BJ (cell line): ENCODE measurements at places on chromosomes 4 and X.

DNA sequence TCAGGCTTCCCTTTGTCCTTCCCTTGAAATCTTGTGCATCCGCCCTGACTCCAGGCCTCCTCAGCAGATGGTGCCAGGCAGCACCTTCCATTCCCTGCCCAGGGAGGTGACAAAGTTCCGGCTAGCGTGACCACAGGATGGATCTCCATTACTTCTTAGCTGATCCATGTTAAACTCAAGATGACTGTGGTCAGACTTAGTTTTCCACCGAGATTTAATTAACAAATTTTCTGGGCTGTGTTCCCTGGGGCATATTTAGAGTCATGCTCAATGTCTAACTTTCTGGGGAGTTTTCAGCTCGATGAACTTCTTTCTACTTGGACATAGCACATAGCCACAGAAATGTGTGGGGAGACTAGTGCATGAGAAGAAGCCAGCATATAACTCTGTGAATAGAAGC lies 215.1 kb upstream of the SFRP2 start:
- DNase-seq: peak; percentile 62

DNA sequence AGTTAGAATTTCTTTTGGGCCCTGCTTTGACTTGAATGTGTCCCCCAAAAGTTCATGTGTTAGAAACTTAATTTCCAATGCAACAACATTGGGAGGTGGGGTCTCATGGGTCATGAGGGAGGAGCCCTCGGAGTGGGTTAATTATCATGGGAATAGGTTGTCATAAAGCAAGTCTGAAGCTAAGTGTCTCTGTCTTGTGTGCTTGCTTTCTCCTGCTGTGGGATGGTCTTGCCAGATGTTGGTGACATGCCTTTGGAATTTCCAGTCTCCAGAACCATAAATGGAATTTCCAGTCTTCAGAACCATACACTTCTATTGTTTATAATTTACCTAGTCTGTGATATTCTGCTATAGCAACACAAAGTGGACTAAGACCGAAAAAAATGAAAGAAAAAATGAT lies 71.6 kb downstream of the RASL11B start:
- DNase-seq: no peak

GRCh38 chr4:167176723-167177367 lies 57.4 kb downstream of the SPOCK3 start:
- DNase-seq: no peak

- DNase-seq: no peak
Measured at GRCh38 chr4:139511320-139511719, 44.7 kb downstream of the SETD7 start.

- no peak for DNase-seq
Measured at GRCh38 chr4:139890816-139891215, 225.2 kb downstream of the MGST2 start.

DNA sequence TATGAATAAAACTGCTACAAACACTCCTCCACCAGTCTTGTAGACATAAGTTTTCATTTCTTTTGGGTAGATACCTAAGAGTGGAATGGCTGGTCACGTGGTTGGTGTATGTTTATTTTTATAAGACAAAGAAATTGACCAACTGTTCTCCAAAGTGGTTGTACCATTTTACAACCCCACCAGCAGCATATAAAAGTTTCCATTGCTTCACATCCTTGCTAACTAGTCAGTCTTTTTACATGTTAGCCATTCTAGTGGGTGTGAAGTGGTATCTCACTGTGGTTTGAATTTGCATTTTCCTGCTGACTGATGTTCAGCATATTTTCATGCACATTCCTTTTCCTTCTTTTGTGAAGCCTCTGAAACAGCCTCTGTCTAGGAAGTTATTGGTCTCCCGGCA lies 76.2 kb upstream of the ADGRG2 start:
- no peak for DNase-seq

DNA sequence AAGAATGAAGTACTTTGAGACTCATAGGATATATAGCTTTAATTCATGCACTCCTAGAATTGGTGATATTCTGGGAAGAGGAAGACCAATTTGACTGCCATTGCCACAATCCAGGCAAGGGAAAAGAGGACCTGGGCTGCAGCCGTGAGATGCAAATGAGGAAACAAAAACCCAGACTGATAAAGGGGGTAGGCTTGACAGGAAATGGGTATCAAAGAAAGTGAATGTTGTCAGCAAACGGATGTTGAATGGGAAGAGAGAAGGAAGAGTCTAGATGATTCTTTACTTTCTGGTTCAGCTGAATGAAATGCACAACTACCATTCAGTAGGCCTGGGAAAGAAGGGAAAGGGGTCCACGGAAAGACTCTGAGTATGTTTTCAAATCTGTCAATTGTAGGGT lies 17.1 kb upstream of the ARHGEF6 start:
- DNase-seq: no peak

DNA sequence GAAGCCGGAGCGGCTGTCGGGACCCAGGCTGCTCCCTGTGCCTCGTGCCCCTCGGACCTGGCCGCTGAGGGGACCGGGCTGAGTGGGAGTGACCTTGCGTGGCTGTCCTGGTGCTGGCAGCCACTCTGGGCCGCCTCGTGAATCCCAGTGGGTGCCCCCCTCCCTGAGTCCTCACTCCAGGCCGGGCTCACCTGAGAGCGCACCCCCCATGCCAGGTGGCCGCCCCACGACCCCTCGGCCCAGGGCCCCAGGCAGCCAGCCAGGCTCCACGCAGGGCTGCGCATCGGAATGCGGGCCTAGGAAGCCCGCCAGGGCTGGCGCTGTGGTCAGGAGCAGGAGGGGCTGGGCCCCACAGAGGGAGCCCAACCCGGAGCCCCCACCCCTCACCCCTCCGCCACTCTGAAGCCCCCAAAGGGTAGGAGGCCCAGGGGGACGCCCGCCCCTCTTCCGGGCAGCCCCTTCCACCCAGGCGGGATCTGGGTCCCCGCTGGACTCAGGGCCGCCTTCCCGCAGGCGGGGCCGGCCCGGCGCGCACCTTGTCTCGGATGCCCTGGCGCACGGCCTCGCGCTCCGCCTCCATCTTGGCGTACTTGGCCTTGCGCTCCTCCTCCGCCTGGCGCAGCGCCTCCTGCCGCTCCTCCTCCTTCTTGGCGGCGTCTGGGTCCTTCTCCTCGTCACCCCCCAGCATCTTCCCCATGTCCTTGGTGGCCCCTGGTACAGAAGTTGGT lies 33.9 kb downstream of the CPLX1 start:
- DNase-seq: no peak

GRCh38 chrX:38172596-38172995 lies 48.1 kb downstream of the SRPX start:
- DNase-seq: no peak

GRCh38 chr4:105291925-105292324 lies 145.2 kb downstream of the TET2 start:
- no peak for DNase-seq

GRCh38 chr4:184177271-184177670 lies 40.4 kb downstream of the ENPP6 start:
- DNase-seq: no peak

- no peak for DNase-seq
Measured at GRCh38 chr4:66949419-66949818, 595.9 kb downstream of the CENPC start.

DNA sequence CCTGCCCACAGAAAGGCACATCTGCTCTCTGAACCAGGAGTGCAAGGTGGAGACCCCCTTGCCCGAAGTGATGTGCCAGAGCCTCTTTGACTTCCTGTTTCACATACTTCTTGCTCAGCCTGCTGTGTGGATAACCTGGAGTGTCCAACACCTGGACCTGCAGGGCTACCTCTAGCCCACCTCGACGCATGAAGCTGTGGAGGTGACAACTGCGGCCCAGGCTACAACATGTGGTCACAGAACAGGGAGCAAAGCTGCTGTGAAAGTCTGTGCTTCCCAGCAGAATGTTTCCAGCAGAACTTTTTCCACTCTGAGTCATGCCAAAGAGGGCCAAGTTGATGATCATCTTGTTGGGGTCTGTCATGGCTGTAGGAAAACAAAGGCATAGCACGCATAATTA lies 1.5 kb downstream of the GIMD1 start:
- DNase-seq: no peak

DNA sequence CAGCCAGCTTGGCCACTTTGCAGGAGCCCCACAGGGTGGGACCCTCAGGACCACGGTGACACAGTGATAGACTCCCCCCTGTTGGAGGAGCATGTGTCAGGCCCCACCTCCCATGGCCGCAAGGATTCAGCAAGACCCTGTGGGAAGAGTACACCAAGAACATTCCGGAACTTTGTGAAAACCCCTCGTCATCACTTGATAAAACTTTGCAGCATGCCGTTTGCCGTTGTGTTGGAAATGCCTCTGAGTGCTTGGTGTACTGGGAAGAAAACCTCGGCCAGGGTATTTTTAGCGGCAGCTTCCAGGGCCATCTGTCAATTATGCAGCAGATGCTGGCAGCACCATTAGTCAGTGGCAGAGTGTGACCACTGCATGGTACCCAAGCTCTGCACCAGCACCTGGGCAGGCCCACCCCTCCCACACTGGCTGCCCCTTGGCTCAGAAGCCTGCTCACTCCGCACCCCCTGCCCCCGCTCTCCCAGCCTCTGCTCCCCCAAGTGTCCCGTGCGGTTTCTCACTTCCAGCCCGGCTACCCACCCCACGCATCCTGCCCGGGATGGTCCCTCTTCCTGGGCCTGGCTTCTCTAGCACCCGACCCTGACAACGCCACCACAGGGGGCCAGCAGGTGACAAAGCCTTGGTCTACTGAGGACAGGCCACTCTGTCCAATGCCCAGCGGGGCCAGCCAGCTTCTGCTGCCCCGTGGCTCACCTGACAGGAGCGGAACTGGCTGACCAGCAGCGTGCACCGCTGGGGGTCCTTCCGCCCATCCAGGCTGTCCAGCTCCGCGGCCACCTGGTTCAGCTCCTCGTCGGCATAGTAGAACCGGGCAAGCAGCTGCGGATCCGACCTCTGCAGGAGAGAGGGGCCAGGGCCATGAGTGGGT lies 65.0 kb downstream of the ZFYVE28 start:
- DNase-seq: no peak

- DNase-seq: no peak
Measured at GRCh38 chrX:41301438-41301824, 32.5 kb upstream of the DDX3X start.

DNA sequence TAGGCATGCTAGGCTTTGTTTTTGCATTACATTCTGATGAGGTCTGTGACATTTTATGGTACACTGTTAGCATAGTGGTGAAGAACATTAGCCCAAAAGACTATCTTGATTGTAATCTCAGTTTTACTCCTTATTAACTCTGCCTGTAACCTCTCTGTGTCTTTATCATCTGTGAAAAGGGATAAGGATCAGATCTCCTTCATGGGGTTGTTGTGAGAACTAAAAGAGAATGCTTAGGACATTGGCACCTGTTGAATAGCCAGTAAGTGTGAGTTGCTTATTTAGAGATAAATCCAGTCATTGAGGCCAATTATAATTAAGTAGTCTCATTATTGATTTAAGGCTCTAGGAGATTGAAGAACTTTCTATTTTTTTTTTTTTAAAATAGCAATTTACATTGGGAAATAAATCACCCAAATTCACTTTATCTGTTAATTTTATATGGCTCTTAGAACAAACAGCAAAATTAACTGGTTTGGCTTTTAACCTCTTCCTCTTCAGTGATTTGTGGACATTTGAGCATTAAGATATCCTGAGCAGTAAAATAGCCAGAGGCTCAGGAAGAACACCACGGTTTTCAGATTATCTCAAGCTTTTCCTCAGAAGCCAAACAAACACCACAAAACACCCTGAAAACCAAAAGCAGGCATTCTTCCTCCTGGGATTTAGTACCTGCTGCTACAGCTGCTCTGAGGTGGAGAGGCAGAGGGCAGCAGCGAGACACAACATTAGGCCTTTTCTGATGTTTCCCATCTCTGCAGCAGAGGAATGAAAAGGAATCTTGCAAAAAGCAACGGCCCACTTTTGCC lies 192.9 kb downstream of the ARHGAP10 start:
- DNase-seq: no peak

DNA sequence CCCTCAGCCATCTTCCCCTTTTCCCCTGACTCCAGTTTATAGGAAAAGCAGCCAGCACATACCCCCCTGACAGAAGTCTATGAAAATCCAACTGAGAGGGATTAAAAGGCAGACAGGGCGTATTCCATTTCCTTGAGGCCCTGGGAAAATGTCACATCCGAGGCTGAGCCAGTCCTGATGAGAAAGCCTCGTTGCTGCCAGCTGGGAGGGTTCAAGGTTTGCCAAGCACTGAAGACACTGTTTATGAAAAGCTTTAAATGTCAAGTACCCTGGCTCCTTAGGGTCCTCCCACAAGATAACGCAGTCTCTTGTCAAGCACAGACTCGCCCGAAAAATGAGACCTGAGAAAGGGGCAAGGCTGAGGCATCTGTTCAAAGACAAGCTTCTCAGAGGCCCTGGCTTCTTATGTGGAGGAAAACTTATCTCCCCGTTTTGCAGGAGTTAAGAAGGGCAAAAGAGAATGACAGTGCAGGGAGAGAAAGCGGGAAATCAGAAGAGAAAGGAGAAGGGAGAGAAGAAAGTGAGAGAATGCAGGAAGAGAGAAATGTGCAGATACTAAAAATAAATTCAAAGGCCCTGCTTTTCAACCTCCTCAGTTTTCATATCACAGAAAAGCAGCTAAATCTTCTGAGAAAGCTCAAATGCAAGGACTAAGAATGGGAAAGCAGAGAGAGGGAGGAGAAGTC lies 44.7 kb downstream of the SCD5 start:
- DNase-seq: no peak

DNA sequence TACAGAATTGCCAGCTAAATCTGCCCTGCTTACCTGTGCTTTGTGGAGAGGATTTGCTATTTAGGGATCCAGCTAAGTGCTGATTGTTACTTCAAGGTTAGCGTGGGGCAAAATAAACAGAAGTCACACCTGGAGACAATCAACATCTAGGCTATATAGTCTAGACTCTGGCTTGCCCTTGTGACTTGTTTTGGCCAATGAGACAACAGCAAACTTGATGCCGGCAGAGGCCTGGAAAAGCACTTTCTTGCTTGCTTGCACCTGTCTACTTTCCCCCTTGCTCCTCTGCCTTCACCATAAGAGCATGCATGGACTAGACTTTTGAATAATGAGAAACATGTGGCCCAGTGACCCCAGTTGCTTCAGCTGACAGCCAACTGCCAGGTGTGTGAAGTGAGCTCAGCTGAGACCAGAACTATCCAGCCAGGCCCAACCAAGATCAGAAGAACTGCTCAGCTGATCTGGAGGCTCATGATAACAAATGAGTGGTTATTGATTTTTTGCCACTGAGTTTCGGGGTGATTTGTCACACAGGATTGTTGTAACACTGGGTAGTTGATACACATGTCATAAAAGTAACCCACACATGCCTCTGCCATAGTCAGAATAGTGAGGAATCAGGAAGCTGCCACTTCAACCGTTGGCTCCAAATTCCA lies 164.4 kb downstream of the RBMX2 start:
- DNase-seq: no peak

DNA sequence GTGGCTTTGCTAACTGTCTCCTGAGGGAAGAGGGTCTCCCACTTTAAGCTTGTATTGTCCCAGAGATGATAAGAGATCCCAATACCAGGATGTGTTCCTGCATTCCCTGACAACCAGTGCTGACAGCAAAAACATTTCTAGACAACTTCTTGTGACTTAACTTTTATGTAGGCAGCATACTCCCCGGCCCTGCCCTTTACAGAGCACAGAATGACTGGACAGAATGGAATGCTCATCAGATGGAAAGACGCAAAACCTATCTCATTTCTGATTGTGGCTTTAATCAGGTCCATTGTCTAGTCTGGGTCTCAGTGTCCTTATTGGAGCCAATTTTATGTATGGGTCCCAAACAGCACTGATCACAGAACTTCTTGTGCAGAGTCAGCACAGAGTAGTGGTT lies 18.2 kb upstream of the PLAC1 start:
- DNase-seq: peak; percentile 50

GRCh38 chrX:70132224-70132623 lies 1.0 kb upstream of the IGBP1 start:
- DNase-seq: no peak

GRCh38 chrX:115260330-115260729 lies 26.4 kb upstream of the LRCH2 start:
- DNase-seq: no peak
